Stromal cell of bone marrow (primary cell): ENCODE measurements at places on chromosomes 13 and 19.
A peak's percentile ranks its signal among the peaks of the same experiment; 100 is the strongest.

- no peak for DNase-seq
Observed at GRCh38 chr13:49810567-49811526, 18.4 kb upstream of the KPNA3 start.

DNA sequence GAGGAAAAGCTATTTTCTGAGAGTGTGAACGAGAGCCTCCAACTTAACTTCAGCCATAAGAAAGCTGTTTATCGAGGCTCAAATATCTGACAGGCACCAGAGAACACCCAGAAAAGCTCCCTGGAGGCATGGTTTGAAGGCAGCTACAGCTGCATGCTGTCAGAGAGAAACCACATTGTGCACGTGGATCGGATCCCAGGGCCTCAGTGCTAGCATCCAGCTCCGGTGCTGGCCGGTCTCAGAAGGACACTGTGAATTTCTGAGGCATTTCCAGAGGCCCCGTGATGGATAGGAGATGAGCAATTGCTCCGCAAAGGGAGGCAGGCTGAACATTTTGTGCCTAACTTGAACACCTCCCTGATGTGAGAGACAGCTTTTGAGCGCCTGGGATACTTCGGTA lies 315.7 kb downstream of the FGF9 start:
- DNase-seq = no peak

GRCh38 chr13:97855570-97856303 lies 97.7 kb upstream of the IPO5 start:
- peak; percentile 83 for DNase-seq

DNA sequence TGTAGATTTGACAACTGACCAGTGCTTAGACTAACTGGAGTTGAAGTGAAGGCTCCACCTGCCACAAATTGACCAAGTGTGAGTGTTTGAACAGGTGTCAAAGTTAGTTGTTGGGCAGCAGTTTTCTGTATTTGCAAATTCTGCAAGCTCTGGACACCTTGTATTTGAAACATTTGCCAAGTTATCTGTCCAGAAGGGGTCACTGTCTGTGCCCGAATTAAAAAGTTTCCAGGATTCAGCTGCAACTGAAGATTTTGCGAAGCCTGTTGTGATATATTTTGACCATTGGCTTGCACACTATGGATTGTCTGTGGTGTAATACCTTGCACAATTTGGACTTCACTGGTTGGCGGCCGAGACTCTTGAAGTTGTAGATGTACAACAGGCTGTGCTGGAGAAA lies 1690.7 kb downstream of the SLITRK5 start:
- no peak for DNase-seq

GRCh38 chr13:97521726-97522125 lies 87.8 kb downstream of the RAP2A start:
- no peak for DNase-seq

DNA sequence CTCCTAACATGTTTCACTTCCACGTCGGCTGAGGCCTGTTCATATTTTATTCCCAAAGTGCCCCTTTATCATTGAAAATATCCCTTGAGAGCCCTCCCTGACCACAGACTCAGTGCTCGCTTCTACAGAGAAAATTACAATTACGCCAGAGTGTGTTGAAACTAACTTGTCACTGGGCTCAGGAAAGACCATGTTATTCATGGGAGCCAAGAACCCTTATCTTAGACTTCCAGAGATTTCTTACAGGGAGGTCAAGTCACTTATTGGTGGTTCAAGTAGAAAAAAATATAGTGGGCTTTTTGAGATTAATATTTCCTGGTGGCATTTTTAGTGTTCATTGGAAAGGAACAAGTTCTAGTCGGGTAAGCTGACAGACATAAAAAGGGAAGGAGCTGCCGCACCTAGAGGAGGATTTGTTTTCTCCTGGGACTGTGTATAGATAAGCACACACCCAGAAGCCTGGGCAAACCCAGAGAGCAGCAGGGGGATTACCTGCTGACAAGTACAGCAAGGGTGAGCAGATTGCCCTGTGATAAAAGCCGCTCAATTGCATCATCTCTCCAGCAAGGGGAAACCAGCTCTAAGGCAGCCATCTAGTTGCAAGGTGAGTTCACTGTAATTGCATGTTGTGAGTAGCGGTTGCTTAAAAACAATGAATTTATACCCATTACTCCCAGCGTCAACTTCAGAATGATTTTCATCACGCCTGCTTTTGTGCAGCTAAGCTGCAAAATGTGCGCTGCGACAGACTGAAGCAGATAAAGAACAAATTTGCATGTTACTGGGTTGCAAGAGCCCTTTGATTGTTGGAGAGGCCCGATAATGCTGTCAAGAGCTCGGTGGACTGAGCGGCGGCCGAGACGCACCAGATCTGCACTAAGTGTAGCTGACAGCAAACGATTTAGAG lies 46.2 kb downstream of the DCT start:
- DNase-seq = no peak

GRCh38 chr19:710767-711166 lies 2.0 kb downstream of the PALM start:
- DNase-seq = no peak

DNA sequence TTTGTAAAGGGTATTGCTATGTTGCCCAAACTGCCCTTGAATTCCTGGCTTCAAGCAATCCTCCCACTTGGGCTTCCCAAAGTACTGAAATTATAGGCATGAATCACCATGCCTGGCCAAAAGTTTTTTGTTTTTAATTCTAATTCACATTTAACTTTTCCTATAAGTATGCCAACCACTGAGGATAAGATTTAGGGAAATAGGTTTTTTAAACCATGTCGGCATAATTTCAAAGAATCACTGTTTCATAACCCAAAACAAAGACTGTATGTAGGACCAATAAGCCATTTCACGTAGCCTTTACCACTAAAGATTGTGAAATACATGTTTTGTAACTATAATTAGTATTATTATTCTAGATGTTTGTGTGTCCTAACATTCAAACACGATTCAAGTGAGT lies 8.2 kb downstream of the ZDHHC20 start:
- DNase-seq = peak; percentile 27
